Upper lobe of right lung (tissue), 1 donor: ENCODE measurements at places on chromosomes 11 and 22.

DNA sequence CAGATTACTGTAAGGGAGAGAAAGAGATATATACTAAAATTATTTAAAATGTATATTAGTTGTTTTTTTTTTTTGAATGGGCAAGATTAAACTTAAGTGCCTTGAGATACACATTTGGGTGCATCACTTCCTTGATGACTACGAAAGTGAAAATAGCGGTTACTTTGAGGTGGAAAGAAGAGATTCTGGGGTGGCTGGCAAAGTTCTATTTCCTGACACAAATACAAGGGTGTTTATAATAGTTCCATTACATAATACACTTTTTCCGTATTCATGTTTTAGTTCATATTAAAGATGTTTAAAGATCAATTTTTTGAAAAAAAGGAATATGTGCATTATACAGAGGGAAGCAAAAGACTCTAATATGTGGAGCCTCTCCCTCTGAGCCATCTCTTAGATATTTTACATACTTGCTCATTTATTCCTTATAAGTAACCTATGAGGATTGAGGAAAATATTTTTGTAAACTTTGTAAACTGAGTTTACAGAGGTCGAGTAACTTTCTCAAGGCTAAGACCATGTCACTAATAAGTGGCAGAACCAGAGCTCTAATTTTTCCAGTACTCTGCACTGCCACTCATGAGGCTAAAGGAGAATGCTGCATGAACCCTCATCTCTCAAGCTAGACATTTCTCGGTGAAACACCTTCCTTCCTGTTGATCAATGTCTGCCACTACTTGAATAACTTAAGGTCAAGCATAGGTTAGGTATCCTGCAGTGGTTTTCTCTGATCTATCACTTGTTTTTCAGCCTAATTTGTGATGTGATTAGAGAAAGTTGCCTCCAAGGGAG lies 58.6 kb downstream of the DDIAS start:
- DNase-seq: no peak

GRCh38 chr22:50022171-50022819 lies 9.7 kb upstream of the IL17REL start:
- DNase-seq: no peak

GRCh38 chr11:1817511-1817910 lies 17.3 kb upstream of the SYT8 start:
- no peak for DNase-seq

GRCh38 chr11:119262668-119263351 lies 54.1 kb downstream of the MCAM start:
- DNase-seq: no peak

- DNase-seq: no peak
These were observed 110.1 kb downstream of the RPL27A start for GRCh38 chr11:8792710-8793109.

DNA sequence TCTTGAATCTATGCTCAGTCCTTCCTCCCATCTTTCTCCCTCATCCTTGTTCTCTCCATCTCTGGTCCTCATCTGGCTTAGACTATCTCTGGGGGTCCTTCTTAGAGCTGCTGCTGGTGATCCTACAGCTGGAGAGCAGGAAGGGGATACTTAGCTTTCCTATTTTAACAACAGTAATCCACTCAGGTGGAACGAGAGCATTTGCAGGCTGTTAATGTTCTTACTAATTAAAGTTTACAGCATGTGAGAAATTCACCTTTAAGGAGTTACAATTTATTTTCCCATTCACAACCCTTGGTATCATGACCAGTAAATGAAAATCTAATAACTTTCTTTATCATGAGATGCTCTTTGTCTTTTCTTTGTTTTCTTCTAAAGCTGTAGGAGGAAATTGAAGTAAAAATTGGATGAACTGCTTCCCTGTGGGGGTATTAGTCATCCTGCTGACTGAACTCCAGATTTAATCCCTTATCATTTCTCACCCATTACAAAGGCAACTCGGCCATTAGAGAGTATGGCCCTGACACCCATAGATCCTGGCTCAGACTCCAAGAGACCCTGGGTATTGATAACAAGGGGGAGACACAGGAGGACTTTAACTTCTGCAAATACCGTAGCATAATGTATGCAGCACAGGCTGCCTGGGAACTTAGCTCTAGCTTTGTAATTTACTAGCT lies 37.6 kb upstream of the MTNR1B start:
- no peak for DNase-seq

DNA sequence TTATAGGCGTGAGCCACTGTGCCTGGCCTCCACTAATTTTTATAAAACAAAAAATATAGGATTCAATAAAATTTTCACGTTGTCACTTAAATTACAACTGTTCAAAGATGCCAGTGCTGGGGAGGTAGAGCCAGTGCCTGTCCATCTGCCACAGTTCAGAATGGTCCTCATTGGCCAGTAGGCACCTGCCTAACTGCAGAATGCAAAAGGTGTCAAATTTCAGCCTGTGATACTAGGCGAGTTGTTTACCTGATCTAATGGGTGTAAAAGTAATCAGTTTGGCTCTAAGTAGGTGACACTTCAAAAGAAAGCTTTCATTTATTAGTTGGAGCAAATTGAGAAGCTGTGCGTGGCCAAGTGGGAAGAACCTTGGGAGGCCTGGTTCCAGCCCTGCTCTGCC lies 2.4 kb downstream of the SMARCB1 start:
- DNase-seq: no peak

GRCh38 chr22:37509059-37509860 lies 10.0 kb downstream of the CARD10 start:
- peak; percentile 63 for DNase-seq

- DNase-seq: peak; percentile 6
These were observed 16.0 kb upstream of the FTH1 start for GRCh38 chr11:61983419-61983818.

DNA sequence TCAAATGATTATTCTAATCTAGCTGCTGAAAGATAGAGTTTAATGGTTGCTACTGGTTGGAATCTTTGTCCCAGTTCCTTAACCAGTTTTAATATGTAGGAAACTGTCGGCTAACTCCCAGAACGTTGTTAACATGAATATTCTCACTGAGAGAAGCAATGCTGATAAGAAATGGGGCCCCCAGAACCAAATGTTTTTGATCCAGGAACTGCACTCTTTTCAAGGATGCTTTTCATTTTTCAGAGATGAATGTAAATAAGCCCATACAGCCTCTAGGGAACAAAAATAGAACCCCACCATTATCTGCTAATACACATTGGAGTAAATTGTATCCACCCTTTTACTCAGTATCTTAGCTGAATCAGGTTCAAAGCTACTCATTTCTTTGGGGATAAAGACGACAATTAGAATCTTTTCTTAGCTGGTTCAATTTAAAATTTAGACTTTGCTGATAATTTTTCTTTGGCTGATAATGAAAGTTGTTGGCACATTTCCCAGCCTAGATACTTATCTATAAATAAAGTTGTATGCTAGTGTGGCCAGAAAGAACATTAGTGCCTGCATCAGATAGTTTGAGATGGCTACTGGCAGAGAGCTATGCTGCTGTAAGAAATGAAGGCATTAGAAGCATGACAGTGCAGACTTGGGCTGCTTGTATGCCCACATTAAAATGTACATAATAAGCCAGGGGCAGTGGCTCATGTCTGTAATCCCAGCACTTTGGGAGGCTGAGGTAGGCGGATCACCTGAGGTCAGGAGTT lies 323.3 kb upstream of the PDGFD start:
- DNase-seq: no peak

- DNase-seq: no peak
These were observed 161.7 kb downstream of the GUCY1A2 start for GRCh38 chr11:106856566-106856965.

DNA sequence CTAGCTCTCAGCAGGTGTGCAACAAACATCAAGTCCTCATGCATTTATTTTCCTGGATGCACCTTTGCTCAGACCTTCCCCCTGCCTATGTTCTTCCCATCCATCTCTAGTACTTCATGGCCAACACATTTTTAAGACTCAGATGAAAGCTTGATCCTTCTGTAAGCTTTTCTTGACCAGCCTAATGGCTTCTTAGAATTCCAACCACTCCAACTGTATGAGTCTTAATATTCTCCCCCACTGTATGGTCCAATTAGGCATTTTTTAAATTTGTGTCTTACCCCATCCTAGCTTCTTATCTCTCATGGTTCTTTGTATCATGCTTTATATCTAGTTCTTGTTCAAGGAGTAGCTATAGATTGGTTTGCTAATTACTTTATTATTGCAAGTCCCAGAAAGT lies 44.8 kb downstream of the TENM4 start:
- no peak for DNase-seq

GRCh38 chr11:130894322-130895025 lies 21.8 kb downstream of the SNX19 start:
- peak; percentile 64 for DNase-seq

DNA sequence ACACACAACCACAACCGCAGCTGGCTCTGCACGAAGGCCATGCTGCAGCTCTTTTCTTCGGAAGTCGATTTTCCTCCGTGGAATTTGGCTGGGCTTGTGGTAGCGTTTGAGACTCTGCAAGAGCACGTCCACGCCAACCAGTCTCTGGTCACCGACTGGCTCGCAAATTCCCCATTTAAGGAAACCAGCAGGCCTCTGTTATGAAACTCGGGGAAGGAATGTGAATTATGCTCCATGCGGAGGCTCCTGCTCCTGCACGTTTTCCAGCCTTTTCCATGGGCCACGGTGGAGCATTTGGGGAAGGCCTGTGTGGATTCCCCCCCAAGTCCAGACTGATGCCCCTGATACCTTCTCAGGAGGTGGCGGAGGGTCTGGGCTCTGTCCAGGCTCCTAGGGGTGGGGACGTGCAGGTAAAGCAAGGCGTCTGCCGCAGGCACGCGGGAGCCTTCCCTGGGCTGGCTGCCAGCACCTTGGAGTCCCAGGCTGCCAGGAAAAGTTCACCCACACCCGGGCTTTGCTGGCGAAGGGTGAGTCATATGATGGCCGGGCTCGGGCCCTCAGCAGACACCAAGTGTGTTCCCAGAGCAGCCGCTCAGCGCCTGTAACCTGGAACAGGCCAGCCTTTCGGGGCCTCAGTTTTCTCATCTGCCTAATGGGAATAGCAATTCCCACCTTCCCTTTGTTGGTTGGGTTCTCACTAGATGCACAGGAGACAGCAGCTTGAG lies 41.9 kb downstream of the LRP5 start:
- peak; percentile 95 for DNase-seq

GRCh38 chr22:25406510-25407210 lies 157.8 kb upstream of the GRK3 start:
- peak; percentile 67 for DNase-seq

DNA sequence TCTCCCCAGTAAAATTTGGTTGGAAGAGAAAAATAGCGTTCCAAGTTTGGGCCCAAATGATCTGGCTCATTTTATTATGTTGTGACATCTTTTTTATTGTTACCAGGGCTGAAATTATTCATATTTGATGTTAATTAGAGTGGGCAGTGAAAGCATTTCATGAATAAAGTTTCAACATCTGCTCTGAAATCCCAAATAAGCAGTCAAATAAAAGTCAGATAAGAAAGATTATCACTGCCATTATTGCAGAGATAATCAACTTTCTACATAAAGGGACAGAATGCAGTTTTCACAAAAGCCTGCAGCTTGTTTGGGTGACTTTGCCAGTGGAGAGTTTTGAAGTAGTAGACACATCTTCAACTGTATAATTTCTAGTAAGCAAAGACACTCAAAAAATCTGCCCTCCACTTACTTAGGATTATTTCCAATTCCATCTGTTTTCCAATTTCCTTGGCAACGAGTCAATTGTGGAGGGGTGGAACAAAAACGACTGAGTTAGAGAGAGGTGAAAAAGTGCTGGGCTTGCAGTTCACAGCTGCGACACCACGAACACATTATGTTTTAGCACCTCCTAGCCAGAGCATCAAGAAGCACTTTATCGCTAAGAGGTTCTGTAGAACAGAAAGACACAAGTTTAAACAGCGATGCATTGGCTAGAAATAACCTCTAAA lies 9.0 kb downstream of the TECTA start:
- no peak for DNase-seq

GRCh38 chr11:128925250-128925600 lies 17.4 kb downstream of the TP53AIP1 start:
- DNase-seq: no peak

GRCh38 chr11:117177534-117178209 lies 871 bp upstream of the SIDT2 start:
- DNase-seq: no peak

- DNase-seq: no peak
These were observed 1026.7 kb downstream of the TBC1D22A start for GRCh38 chr22:47789171-47789570.

GRCh38 chr11:103326070-103326794 lies 217.0 kb downstream of the DYNC2H1 start:
- DNase-seq: no peak

GRCh38 chr11:96238563-96239135 lies 104.3 kb downstream of the MAML2 start:
- no peak for DNase-seq

GRCh38 chr11:20131788-20132666 lies 28.2 kb downstream of the DBX1 start:
- DNase-seq: peak; percentile 71
